ENCODE measurements at places on chromosomes 3 and 15.

GRCh38 chr3:44989141-44989540, 13.1 kb downstream of the EXOSC7 start:
- DNase-seq: peak; percentile 15

DNA sequence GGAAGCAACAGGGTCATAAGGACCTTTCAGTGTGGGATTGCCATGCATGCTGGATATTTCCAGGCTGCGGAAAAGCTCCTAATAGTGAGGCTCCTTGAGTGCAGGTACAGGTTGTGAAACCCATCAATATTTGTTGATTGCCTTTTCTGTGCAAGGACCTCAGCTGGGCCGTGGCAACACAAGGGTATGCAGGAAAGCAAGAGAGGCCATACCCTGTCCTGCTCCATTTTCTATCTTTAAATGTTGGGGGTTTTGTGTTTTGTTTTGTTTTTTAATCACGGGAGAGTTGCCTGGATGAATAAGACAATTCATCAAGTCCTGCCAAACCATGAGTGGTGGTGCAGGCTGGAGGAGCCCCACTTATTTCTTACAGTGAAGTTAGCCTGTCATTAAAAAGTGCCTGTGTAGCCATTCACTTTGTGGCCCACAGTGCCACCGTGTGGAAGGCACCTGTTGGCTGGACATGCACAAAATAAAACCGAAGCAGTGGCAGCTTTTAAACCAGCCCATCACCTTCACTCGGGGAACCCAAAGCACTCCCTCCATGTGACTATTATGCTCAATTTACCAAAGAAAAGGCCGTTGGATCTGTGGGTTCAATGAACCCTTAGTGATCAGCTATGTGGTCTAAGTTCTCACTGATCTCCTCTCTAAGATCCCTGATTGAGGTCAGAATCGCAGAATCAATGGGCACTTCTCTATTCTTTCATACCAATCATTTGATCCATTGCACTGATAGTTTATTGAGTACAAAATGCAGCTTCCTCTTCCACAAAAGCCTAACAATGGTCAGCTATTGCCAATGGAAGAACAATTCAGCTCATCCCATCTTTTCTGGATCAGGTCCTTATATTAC, 42.2 kb downstream of the CLDN18 start:
- no peak for DNase-seq

GRCh38 chr15:42033214-42033873, 12.5 kb upstream of the PLA2G4E start:
- DNase-seq: no peak

DNA sequence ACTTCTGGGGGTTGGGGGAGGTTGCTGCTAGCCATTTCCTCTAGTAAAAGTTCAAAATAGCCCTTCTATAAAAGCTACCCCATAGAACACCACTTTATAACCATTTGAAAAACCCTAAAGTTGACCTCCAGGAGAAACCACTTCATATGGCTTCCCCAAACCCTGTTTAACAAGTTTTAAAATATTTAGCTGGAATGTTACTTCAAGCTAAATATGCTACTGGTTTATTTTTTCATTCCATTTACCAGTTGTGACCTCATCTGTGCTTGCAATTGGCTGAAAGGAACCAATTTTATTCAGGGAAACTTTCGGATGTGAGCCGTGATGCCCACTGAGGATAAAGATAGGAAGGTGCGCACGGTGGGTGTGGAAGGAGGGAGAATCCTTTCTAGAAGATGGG, 221.3 kb downstream of the SUCLG2 start:
- no peak for DNase-seq

- no peak for DNase-seq
Observed at GRCh38 chr15:67003586-67003985, 61.8 kb upstream of the SMAD3 start.

GRCh38 chr3:121724130-121724529, 25.4 kb downstream of the GOLGB1 start:
- no peak for DNase-seq

GRCh38 chr3:184491867-184492615, 69.5 kb upstream of the EPHB3 start:
- DNase-seq: no peak

DNA sequence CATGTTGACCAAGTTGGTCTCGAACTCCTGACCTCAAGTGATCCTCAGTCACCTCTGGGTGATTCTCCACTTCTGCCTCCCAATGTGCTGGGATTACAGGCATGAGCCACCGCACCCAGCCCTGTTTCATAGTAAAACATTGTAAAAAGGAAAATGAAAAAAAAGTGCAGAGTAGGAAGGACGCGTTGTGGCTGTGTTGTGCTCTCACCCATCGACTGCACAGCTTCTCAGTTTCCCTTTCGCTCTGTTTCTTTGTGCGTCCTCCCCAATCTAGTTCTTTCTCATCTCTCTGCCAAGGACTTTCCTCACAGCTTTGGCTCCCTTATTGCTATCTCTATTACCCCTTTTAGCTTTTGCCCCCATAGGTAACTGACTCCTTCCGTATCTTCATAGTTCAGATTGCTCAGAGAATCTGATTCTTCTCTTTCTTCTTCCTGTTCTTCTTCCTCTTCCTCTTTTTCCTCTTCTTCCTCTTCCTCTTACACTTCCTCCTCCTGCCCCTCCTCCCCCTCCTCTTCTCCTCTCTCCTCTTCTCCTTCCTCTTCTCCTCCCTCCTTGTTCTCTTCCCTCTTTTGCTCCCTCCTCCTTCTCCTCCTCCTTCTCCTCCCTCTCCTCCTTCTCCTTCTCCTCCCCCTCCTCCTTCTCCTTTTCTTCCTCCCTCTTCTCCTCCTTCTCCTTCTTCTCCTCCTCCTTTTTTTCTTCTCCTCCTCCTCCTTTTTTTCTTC, 81.1 kb upstream of the VGLL4 start:
- DNase-seq: no peak

Measured in H1 (cell line).